ENCODE measurements at places on chromosomes 5 and 9.

- DNase-seq, result no peak
Observed at GRCh38 chr5:149164731-149165130, 23.4 kb downstream of the ABLIM3 start.

GRCh38 chr9:81224166-81225081 lies 464.9 kb downstream of the TLE1 start:
- DNase-seq, result no peak

GRCh38 chr5:175654807-175655206 lies 3.1 kb upstream of the HRH2 start:
- DNase-seq, result peak; percentile 50

GRCh38 chr9:134585021-134585561 lies 56.5 kb upstream of the COL5A1 start:
- DNase-seq, result no peak

DNA sequence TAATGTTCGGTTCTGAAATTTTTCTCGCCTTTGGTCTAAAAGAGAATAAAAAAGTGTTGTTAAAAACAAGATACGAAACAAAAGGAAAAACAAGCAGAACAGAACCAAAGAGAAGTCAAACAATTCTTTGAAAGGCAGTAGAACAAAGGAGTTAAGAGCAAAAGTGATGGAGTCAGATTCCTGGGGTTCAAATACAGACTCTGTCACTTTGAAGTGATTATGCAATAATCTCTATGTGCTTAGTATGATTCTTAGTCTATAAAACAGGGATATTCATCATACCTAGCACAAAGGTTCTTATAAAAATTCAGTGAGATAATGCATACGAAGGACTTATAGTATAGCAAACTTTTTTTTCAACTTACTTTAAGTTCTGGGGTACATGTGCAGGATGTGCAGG lies 48.3 kb downstream of the C9 start:
- DNase-seq, result no peak

DNA sequence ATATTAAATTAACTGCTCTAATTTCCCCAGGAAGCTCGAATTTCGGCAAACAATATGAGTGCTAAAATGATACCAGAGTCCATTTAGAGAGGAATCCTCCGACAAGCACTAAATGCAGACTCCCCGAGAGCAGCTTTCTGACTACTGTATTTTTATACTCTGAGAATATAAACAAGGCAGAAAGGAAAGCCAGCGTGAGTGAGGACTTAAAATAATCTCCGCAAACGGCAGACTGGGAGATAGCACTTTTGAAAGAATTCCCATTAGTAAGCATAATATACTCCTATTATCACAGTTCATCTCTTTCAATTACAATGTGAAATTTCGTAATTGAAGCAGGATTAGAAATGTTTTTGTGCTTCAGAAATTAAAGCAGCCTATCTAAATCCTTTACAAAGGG lies 269.4 kb upstream of the PANK3 start:
- DNase-seq, result no peak

GRCh38 chr9:70392189-70392588 lies 22.3 kb downstream of the KLF9 start:
- no peak for DNase-seq

GRCh38 chr5:38927470-38927869 lies 81.7 kb downstream of the OSMR start:
- DNase-seq, result no peak

GRCh38 chr9:88056876-88057275 lies 81.4 kb downstream of the SPATA31C2 start:
- DNase-seq, result no peak

GRCh38 chr5:128290152-128290858 lies 206.7 kb downstream of the SLC12A2 start:
- DNase-seq, result no peak

DNA sequence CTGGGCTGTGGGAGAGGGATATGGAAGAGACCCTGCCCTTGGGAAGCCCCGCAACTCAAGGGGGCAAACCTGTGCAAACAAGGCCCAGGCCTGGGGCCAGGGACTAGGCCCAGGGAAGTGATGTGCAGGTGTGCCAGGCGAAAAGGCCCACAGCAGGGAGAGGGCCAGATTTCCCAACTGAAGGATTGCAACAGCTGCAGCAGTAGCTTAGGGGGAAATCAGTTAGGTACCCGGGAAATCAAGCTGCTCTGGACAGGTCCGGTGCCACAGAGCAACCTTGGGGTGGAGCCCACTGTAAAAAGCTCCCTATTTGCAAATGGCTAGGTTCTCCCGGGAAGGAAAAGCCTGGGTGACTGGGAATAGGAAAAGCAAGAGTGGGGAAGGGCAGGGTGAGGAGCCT lies 10.4 kb downstream of the GRIN1 start:
- no peak for DNase-seq

DNA sequence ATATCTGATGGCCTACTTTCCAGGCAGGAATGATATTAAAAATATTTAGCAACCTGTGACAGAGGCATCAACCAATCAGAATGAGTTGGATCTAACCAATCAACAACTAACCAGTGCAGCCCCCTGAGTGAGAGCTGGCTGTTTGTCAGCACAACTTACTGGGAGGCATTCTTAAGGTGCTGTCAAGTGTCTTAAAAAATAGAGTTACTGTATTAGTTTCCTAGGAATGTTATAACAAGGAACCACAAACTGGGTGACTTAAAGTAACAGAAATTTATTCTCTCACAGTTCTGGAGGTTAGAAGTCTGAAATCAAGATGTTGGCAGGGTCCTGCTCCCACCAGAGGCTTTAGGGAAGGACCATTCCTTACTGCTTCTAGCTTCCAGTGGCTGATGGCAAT lies 85.2 kb downstream of the ATG10 start:
- DNase-seq, result no peak

- DNase-seq, result no peak
Observed at GRCh38 chr5:169767938-169768337, 130.9 kb downstream of the DOCK2 start.

DNA sequence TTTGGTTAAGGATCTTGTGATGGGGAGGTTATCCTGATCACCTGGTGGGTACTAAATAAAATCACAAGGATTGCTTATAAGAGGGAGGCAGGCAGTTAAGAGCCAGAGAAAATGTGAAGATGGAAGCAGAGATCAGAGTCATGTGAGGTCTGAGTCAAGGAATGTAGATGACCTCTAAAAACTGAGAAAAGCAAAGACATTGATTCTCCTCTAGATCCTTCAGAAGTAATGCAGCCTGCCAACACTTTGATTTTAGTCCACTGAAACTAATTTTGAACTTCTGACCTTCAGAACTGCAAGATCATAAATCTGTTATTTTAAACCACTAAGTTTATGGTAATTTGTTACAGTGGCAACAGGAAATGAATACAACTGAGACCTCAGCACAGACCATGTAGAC lies 499.0 kb downstream of the GADD45G start:
- no peak for DNase-seq

- DNase-seq, result no peak
Observed at GRCh38 chr9:121447321-121447834, 52.3 kb downstream of the GGTA1 start.

DNA sequence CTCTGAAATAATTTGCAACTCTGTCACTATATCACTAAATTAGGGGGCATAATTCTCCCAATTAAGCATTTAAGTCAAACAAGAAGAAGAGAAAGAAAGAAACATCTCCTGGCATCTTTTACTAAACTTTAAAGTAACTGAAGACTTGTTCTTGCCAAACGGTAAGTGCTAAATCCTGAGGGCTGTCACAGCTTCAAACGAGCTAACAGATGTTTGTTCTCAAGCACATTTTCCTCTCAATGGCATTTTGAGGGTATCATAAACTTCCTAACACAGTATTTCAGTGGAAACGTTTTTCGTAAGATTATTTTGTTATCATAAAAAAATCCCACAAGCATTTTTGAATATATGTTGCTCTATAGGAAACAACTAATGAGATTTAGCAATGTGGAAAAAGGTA lies 169.5 kb upstream of the TAS2R1 start:
- DNase-seq, result no peak

DNA sequence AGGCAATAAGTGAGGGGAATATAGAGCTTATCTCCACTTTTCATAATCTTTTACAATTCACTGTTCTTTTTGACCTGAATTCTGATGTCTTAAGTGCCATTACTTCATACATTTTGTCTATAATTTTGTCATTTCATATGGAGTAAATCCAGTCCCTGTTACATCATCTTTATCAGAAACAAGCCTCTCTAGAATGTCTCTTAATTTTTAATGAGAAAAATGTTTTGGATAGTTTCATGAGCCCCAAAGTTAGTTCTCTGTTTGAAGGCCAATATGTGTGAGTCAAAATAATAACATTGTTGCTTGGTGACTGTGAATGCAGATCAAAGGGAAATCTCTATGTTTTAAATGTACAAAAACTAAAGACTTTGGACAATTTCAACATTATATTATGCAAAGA lies 329.6 kb upstream of the ARRDC3 start:
- no peak for DNase-seq

- no peak for DNase-seq
Observed at GRCh38 chr5:76154009-76154690, 71.0 kb downstream of the SV2C start.

- DNase-seq, result no peak
Observed at GRCh38 chr5:91670122-91670521, 287.0 kb upstream of the ARRDC3 start.

GRCh38 chr5:143749581-143750205 lies 62.3 kb upstream of the HMHB1 start:
- no peak for DNase-seq

GRCh38 chr5:3393920-3394597 lies 201.6 kb upstream of the IRX1 start:
- DNase-seq, result no peak

DNA sequence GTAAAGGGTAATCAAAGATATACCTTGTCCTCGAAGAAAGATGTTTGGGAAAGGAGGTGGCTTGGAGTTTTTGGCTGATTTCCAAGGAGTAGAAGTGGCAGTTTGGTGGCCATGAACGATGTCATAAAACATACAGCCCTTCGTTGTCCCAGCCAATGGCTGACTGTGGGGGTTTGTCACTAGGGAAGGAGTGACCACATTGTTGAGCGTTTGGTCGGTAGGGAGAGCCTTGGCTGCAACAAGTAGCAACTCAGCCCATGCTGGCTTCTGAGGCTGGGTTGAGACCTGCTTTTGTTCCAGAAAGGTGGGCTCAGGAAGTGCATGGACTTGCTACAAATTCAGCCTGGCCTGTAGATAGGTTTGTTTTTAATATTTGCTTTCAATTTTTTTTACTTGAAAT lies 128.3 kb downstream of the BOD1 start:
- DNase-seq, result no peak

DNA sequence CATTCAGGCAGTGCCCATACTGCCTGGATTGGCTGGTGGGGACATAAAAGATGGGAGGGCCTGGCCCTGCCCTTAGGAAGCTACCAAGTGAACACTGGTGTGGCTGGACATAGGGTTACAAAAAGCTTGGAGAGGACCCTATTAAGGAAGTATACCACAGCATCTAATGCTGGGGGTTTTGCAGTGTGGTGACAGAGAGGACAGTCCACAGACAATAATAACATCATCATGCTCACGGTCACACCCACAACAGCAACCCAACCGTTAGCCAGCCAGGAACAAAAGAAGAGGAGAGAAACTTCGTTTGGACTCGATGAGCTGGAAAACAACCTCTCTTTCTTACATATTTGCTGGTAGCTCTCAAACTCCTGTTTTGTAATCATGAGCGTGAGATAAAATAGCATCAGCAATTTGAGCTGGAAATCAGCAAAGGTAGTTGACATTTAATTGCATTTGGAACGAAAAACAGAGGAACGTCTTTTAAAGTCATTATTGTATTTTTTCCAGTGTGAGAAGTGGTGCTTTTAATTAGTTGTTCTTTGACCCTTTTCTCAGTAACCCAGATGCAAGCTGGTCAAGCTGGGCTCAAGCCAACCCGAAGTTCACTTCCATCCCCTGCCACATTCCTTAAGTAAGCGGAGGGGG lies 73.4 kb downstream of the NSG2 start:
- no peak for DNase-seq

DNA sequence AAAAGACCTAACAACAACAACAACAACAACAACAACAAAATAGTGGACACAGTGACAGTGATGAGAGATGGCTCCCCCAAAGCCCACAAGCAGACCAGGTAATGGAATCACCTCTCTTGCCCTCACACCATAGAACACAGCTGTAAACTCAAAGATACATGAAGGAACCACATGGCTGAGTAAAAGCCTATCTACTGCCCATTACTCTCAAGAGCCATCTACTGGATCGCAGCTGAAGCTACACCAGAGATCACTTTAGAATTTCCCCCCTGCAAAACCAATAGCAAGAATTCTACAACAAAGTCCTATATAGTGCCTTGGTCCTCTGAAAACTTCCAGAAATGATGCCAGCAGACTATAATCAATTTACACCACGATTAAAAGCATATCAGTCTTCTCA lies 1537.6 kb upstream of the CDH9 start:
- no peak for DNase-seq

DNA sequence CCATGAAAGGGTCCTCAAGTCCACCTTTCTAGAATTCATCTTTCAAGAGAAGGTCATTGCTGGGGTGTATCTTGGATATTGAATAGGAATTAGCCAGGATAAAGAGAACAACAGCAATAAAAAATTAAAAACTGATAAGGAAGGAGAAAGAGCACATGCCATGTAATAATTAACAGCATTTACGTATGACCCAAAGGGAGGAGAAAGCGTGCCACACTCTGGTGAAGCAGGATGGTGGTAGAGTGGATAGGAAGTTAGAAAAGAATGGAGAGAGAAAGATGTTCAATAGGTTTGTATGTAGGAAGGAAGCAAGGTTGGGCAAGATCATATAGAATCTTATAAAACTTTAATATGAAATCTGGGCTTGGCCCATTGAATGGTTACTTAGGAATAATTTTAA lies 751.5 kb downstream of the MAT2B start:
- DNase-seq, result no peak

DNA sequence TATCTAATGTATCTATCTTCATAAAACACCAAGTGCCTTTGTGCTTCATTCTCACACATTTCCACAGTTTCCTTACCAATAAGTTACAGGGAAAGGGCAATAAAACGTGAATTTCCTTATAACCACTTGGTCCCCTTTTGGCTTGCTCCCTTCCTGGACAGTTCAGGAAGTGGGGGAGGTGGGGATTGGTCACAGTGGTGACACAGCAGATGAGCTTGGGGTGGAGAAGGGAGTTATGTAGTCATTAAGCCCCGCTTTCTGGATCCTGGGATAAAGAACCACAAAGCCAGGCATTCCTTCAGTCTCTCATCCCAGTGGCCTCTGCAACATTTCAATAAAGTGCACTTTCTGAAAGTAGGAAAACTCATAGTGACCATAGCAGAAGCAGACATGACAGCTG lies 47.1 kb upstream of the FYB1 start:
- no peak for DNase-seq

GRCh38 chr5:138632900-138633489 lies 57.8 kb upstream of the HSPA9 start:
- no peak for DNase-seq

Data from activated T-cell treated with anti-CD3 and anti-CD28 coated beads, Interleukin-2, amount 50 U/mL, for 48 hours (primary cell).